Activated CD4-positive, CD25-positive, alpha-beta regulatory T cell treated with anti-CD3 and anti-CD28 coated beads, Interleukin-2, amount 50 U/mL, for 72 hours (primary cell): ENCODE measurements at places on chromosomes 1 and 21.
A peak's percentile ranks its signal among the peaks of the same experiment; 100 is the strongest.

DNA sequence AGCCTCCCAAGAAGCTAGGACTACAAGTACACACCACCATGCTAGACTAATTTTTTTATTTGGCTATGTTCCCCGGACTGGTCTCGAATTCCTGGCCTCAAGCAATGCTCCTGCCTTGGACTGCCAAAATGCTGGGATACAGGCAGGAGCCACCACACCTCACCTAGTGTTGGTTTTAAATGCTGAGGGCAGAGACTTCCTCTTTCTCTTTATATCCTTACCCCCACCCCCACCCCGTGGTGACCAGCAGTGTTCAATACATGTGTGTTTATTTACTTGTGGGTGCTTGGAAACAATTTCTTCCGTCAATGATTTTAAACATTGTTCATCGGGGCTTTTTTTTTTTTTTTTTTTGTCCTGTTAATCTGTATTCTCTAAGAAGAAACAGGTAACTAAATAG is 158.9 kb downstream of the ZBTB18 start:
- no peak for DNase-seq

DNA sequence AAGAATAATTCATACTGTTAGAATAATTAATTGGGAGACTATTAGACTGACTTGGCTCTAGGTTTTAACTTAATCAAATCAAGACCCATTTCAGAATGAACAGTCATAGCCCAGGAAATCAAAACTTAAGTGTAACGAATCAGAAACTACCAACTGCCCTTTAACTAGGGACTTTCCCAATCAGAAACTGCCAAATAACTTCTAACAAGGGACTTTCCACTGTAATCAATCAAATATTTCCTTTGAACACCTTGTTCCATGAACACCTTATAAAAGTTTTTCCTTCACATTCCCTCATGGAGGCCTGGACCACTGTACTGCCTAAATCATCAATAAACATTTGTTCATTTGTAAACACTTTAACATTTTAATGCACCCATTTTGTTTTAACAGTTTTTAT is 1054.7 kb upstream of the TMPRSS15 start:
- no peak for DNase-seq

DNA sequence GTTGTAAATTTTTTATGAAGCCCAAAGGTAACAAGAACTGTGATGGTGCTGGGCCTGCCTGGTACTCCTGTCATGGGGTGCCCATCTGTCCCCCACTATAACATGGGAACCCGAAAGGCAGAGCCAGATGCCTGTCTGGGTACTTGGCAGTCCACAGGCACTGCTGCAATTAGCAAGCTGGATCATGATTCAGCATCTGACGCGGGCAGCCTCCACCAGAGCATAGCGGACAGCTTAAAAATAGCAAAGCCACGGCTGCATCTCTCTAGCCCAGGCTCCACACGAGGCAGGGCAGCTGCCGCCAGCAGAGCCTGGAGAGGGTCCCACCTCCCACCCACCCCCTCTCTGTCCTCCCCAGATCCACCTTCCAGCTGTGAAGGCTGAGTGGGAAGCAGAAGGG is 22.9 kb downstream of the SUSD4 start:
- no peak for DNase-seq

DNA sequence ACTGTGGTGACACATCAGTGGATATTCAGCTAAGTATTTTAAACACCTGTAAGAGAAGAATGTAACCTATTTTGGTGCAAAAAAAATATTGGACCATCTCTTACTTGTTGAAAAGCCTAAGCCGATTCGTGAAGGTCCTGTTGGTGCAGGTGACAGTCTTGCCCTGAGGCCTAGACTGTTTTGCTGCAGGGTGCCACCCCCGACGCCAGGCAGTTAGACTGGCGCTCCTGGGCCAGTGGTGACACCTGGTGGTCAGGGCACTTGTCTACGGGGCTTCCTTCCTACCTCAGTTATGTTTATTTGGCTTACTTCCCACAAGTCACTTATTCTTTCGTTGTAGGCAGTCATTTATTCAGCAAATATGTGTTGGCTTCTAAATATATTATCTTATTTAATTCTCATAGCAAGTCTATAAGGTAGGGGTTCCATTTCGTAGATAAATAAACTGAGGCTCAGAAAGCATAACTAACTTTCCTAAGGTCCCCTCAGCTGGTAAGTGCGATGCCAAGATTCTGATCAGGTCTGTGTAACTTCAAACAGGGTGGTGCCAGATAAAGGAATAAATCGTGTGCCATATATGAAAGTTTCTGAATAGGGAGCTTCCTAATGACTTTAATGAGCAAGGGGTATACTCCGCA is 1.9 kb downstream of the EEIG2 start:
- peak; percentile 78 for DNase-seq

DNA sequence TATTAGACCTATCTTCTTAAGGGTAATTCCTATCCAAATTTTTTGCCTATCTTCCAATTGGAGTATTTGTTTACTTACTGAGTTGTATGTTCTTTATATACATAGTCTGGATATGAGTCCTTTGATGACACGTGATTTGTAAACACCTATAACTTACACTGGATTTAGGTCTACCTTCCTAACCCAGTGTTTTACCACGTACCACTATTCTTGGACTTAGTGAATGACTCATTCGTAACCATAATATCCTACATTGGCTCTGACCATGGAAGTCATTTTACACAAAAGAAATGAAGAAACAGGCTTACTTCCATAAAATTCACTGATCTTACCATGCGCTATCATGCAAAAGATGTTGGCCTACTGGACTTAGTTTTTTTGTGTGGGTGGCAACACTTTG is 23.9 kb upstream of the ZZZ3 start:
- no peak for DNase-seq

- no peak for DNase-seq
These were observed 23.7 kb upstream of the KCNE2 start for GRCh38 chr21:34340061-34340460.

DNA sequence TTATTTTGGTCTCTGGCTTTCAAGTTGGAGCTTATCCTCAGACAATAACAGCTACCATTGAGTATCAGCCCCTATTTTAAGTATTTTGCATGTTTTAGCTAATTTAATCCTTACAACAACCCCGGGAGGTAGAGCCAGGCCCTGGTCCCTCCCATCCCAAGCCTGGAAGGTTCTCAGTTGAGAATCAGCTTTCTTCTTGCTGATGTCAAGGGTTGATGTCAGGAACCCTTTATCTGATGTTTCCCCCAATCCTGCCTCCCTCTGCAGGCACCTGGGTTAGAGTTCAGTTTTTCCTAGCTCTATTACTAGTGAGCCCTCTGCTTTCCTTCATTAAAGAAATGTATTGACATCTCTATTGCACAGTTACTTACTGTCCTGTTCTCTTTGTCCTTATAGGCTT is 3.6 kb upstream of the SVBP start:
- DNase-seq, result no peak

- DNase-seq, result no peak
These were observed 28.4 kb upstream of the PLEKHO1 start for GRCh38 chr1:150121236-150121862.

DNA sequence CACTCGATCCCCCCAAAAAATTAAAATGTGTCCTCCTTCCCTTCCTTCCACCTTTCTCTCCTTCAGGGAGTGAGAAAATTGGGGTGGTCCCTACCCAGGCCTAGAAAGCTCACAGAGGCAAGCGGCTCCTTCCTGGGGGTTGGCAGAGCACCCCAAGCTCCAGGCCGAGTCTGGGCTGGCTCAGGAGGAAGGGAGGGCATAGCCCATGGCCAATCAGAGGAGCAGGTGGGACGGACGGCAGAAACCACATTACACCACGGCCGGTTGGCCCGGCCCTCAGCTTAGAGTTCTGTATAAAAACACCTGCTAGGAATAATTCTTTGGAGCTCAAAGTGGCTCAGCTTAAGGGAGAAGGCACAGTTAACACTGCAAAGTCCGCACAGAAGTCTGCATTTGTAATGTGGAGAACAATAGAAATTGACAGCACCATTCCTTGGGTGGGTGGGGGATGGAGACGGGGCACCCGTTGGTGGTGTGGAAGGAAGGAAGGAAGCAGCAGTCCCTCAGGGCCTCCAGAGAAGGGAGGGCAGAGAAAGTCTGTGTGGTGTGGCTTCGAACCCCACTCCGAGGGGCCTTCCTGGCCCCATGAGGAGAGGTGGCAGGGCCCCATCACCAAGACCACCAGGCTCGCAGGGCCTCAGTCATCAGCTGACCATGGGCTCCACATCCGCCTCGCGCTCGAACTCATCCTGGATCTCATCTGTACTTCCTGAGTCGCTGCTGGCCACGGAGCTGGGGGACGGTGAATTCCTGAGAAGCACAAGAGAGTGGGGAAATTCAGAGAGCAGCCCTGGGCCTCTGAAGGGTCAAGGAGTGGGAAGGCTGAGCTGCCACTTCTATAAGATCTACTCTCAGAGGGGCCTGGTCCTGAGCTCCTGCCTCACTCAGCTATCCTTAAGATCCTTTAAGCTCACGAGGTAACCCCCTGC is 5.8 kb upstream of the ALDH4A1 start:
- DNase-seq, result no peak

GRCh38 chr1:40564506-40564905 is 33.1 kb downstream of the ZNF684 start:
- no peak for DNase-seq

GRCh38 chr1:85378534-85378933 is 86.4 kb downstream of the DDAH1 start:
- DNase-seq, result no peak

DNA sequence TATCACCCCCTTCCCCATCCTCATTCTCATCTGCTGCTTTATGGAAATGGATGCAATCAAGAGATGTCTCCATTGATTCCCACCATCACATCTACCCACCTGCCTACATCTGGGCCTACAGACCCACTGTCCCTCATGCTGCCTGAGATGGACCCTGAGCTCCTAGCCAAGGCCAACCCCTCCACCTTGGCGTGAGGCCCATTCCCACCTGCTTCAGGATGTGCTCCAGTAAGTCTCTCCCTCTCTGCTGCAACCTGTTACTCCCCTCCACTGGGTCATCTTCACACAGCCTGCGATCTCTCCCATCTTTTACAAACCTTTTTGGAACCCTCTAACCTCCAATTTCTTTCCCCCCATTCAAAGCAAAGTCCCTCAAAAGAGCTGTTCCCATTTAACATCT is 4.5 kb upstream of the GALE start:
- DNase-seq, result no peak

GRCh38 chr1:170030212-170030611 is 44.3 kb downstream of the KIFAP3 start:
- DNase-seq, result no peak

GRCh38 chr1:154573168-154573510 is 5.6 kb downstream of the CHRNB2 start:
- DNase-seq, result no peak
